ENCODE measurements at places on chromosomes 6 and 20.

- DNase-seq = no peak
These were observed 7.4 kb downstream of the PERP start for GRCh38 chr6:138099832-138100231.

DNA sequence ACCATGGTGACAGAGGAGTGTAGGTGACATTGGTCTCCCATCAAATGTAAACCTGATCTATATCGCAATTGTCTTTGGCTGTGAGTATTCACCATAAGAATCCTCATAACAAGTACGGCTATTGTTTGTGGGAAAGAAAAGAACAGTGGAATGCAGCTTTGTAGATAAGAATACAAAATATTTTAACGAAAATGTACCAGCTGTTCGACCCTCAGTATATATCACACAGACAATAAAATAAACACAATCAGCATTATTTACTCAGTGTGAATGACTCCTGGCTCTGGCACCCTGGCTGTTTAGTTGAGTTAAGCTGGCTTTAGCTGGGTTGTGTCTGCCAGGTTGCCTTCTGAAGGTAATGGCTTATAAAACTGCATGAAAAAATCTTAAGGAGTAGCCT is 43.4 kb downstream of the SNRNP48 start:
- DNase-seq = no peak

- DNase-seq = no peak
These were observed 15.9 kb downstream of the OSBPL2 start for GRCh38 chr20:62254021-62254724.

DNA sequence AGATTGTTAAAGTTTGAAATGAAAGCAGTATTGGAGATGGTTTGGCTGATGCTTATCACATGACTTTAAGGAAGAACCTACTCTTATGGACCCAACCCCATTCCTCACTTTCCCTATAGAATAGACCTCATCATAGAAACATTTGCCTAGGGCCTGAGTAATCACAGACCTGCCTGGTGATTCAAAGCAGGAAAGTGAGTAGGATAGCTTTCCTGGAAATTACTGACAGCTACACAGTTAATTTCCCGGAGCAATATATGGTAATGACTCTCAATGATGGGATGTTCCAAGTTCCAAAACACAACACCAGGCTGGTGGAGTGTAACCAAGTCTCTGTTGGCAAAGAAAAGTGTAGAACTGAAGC is 233.8 kb downstream of the SIM1 start:
- peak; percentile 31 for DNase-seq

DNA sequence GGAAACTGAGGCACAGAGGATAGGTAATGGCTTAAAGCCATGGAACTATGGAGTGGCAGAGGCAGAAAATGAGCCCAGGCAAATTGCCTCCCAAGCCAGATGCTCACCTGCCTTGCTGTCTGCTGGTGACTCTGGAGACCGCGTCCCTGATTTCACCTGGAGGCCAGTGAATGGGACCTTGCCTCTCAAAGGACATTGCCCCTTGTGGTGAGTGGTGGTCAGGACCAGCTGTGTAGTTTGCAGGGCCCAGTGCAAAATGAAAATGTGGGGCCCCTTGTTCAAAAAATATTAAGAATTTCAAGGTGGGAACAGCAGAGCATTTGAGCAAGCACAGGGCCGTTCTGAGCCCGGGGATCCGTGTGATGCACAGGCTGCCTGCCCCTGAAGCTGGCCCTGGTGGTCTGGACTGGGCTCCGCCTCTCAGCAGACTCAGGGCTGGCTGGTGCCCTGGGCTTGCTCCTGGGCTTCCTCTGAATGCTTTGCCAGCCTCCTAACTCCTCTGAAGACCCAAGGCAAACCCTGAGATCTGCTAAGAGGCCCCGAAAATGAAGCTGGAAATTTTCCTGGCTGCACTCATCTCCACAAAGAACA is 19.8 kb upstream of the KCNG1 start:
- DNase-seq = no peak

DNA sequence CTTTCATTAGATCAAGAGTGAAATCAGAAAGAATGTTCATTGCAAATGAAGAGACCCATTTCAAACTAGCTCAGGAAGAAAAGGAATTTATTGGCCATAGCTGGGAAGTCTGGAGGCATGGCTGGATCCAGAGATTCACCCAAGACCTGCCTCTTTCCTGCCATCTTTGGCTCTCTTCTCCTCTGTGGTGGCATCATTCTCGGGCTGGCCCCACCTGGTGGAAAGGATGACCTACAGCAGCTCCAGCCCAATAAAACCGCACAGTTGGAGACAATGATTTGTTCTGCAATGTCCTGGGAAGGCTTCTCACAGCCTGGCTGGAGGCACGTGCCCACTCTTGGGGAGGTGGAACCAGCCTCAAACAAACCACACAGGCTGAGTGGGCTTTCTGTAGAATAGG is 18.1 kb upstream of the FERMT1 start:
- DNase-seq = no peak

Data from glomerular endothelial cell (primary cell).